Activated T-helper 1 cell treated with anti-CD3 and anti-CD28 coated beads, Interleukin-12 subunit alpha, Interleukin-12 subunit beta, Interleukin-2, Interleukin-4 antibody, amounts not matched to agents 30 ng/mL and 10 ng/mL and 1 ng/mL, durations not matched to agents 14 hours and 24 hours and 36 hours (primary cell): ENCODE measurements at places on chromosomes 2 and 18. TPM values are rescaled to one million over a fixed set of nuclear protein-coding genes. Genes with fewer than 3 reads are reported as not detected.

Gene FSIP2
- total RNA-seq: 0.23 TPM in 1 of 2 replicates, not detected in the other

GRCh38 chr2:79219383-79219988 is 59.9 kb upstream of the REG3A start:
- no peak overlapping the region for H3K4me3 ChIP-seq
- DNase-seq: no peak
- H3K27ac ChIP-seq: no peak overlapping the region
- no peaks in the 10 kb centered on the region for H3K4me1 ChIP-seq
- H3K36me3 ChIP-seq: no peaks in the 10 kb centered on the region

GRCh38 chr2:64262816-64263215 is 118.6 kb upstream of the PELI1 start:
- H3K4me3 ChIP-seq: no peak overlapping the region
- H3K4me1 ChIP-seq: peaks cover 10% of the 10 kb centered on the region
- H3K27ac ChIP-seq: no peak overlapping the region
- peaks cover 2% of the 10 kb centered on the region for H3K36me3 ChIP-seq

- H3K4me1 ChIP-seq: no peaks in the 10 kb centered on the region
- no peak overlapping the region for H3K27ac ChIP-seq
- no peaks in the 10 kb centered on the region for H3K27me3 ChIP-seq
- DNase-seq: no peak
These were observed 51.4 kb downstream of the LINC00305 start for GRCh38 chr18:64097497-64097896.
